ENCODE measurements at places on chromosomes 16 and 17. TPM values are rescaled to one million over a fixed set of nuclear protein-coding genes. Genes with fewer than 3 reads are reported as not detected.

The CDK5R1 gene
- 10.5 TPM for polyA plus RNA-seq

The TPSG1 gene
- not detected for polyA plus RNA-seq

The SLC6A4 gene
- polyA plus RNA-seq = not detected

The DPEP3 gene
- not detected for polyA plus RNA-seq

The UBALD1 gene
- 2.4 TPM for polyA plus RNA-seq

The HEXD gene
- polyA plus RNA-seq = 12.6 TPM

The NUPR1 gene
- polyA plus RNA-seq = not detected

The HOXB7 gene
- 1.3 TPM for polyA plus RNA-seq

The TNFRSF17 gene
- polyA plus RNA-seq = 3.0 TPM

The ANKRD13B gene
- polyA plus RNA-seq = not detected

The TMC6 gene
- 258 TPM for polyA plus RNA-seq

The PRRT2 gene
- 0.37 TPM for polyA plus RNA-seq
